Stimulated activated CD4-positive, alpha-beta T cell treated with anti-CD3 and anti-CD28 coated beads, TNF-alpha, amount 100 ng/mL, for 4 hours (primary cell): ENCODE measurements at places on chromosomes 13 and 19.

DNA sequence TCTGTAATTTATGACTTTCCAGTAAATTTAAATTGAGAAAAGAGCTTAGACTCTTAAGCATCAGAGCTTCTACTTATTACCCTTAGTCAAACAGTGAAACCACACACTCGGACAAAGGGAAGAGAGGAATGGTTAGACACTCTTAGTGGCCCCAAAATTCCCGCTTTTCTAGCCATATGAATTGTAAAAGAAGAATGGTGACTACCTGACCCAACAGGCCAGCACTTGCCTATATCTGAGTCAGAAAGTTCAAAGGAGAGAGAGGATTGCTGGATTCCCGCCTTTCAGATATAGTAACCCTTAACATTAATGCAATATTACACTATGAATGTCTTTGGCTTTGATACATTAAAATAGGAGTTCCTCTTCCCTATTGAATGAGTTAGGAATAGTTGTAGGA, 317.3 kb downstream of the PCDH17 start:
- no peak for DNase-seq

DNA sequence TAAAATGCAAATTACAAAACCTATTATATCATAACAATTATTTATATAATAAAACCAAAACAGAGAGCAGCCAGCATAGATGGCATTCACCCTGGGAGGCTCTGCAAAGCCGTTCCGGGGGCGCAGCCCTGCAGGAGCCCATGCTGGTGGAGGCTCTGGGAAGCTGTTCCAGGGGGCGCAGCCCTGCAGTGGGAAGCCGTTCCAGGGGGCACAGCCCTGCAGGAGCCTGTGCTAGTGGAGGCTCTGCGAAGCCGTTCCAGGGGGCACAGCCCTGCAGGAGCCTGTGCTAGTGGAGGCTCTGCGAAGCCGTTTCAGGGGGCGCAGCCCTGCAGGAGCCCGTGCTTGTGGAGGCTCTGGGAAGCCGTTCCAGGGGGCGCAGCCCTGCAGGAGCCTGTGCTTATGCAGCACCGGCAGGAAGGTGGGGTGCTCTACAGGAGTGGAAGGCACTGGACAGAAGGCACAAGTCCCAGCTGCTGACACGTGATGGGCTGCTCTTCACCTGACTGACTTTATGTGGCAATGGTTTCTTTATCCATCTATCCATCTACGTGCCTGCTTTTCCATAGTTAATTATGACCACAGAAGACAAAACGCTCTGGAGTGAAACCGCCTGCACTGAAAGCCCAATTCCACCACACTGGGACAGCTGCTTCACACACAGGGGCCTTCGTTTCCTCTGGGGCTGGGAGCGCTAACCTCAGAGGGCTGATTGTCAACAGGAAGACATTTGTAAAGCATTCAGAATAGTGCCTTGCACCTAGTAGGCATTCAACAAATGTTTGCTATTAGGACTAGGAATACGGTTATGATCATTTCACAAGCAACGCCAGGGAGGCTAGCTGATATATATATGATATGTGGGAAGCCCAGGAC, 23.7 kb downstream of the PCID2 start:
- DNase-seq: no peak

DNA sequence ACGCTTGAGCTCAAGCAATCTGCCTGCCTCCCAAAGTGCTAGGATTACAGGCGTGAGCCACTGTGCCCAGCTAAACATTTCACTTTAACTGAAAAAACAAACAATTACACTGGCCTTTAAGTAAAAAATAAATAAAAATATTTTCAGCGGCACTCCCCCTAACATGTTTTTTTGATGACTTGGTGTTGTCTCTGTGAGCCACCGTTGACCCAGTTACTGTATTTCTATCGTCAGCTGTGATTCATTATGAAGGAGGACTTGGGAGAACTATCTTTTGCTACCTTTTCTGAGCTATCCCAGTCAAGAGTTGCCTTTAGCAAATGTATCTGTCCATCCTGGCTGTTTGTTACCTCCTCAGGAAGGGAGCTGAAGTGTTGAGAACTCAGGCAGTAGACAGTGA, 18.5 kb upstream of the C19orf33 start:
- no peak for DNase-seq

DNA sequence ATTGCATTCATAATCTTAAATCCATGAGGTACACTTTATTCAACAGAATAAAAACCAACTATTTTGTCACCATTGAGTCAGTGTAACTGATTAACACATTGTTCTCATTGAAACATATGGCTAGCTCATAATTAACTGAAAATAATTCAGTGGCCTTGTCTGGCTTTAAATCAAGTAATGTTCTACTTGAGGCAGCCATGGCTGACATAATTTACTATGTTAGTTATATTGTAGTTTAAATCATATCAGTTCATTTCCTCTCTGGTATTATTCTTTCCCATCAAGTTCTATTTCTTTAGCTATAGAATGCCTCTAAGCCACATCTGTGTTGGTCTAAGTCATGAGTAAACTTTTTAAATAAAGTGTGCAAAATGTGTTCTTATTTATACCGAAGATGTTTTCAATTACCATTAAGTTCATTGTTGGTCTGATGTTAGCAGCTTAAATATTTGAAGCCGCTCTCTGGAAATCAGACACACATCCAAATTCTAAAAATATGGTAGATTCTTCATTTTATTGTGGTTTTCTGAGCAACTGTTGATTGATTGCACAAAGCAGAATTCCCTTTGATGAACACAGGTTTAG, 393.7 kb downstream of the GPC6 start:
- DNase-seq: no peak

- no peak for DNase-seq
These were observed 415.4 kb downstream of the SLITRK5 start for GRCh38 chr13:88086577-88086976.

DNA sequence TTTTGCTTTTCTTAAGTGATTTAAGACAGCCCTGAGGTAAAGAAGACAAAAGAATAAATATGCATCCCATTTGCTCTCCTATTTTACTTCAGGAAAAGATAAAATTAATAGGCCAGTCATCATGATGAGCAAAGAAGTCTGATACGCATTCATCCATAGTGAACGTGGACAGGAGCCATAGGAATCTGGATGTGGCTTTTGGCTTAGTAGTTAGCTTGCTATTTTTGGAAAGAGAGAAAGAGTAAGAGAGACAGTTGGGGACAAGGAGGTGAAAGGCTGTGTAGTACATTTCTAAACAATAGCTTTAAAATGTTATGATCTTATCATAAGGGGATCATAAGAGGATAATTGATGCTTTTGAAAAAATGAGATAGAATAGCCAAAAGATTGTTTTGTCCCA, 545.2 kb downstream of the IRS2 start:
- no peak for DNase-seq
